ENCODE measurements at places on chromosomes 7 and 10. TPM values are rescaled to one million over a fixed set of nuclear protein-coding genes. Genes with fewer than 3 reads are reported as not detected.

Gene VIPR2
- 0.63 TPM for total RNA-seq

Gene HYAL4
- total RNA-seq: not detected

Gene NUTM2D
- total RNA-seq: 11.9 TPM

Gene CLCN1
- total RNA-seq: not detected

Gene RARRES2
- 5.0 TPM for total RNA-seq

Gene SLC13A4
- total RNA-seq: 0.63 TPM

Gene MMD2
- 2.2 TPM for total RNA-seq

Gene ELOVL3
- not detected for total RNA-seq

Gene EPO
- total RNA-seq: not detected

Gene GPR26
- total RNA-seq: 2.8 TPM

Gene CXCL12
- total RNA-seq: 10.6 TPM

Gene ATRNL1
- total RNA-seq: 468 TPM

Gene OR9A2
- total RNA-seq: 5.6 TPM

Gene CDK14
- 115 TPM for total RNA-seq

Gene GBX1
- total RNA-seq: not detected

Gene SUFU
- 7.5 TPM for total RNA-seq

Gene BAG3
- total RNA-seq: 0.63 TPM

Gene OPN1SW
- not detected for total RNA-seq

Gene KLF14
- total RNA-seq: not detected

Gene MRPS17
- 14.4 TPM for total RNA-seq

Gene SMO
- 15.0 TPM for total RNA-seq

Gene GNAI1
- 164 TPM for total RNA-seq

Gene PSMA2
- 33.2 TPM for total RNA-seq

Gene SSC4D
- 0.63 TPM for total RNA-seq

Gene RAMP3
- total RNA-seq: 8.1 TPM

Gene WDR91
- total RNA-seq: 17.8 TPM

Gene NANOS1
- 2.8 TPM for total RNA-seq

Gene SYT15
- 0.31 TPM for total RNA-seq

Gene LGI1
- total RNA-seq: 60.7 TPM

Gene FAM25C
- total RNA-seq: not detected

Gene THSD7A
- 41.6 TPM for total RNA-seq

Gene RAB18
- 96.1 TPM for total RNA-seq

Gene SFMBT2
- total RNA-seq: 12.5 TPM

Gene SLC26A3
- total RNA-seq: not detected

Gene MLXIPL
- total RNA-seq: under 0.01 TPM

Gene LBX1
- not detected for total RNA-seq

Gene SKAP2
- 3.8 TPM for total RNA-seq

Gene C10orf67
- total RNA-seq: 0.31 TPM

Gene SLC13A1
- total RNA-seq: not detected

Gene IL6
- not detected for total RNA-seq

Gene PDIA4
- total RNA-seq: 38.5 TPM

Gene SLC16A9
- 9.4 TPM for total RNA-seq
